ENCODE measurements at places on chromosomes 4 and X.
A peak's percentile ranks its signal among the peaks of the same experiment; 100 is the strongest.

GRCh38 chr4:122689972-122690371 is 42.5 kb upstream of the BBS12 start:
- DNase-seq = peak; percentile 88

- DNase-seq = no peak
Observed at GRCh38 chrX:128142745-128143144, 90.5 kb upstream of the ACTRT1 start.

DNA sequence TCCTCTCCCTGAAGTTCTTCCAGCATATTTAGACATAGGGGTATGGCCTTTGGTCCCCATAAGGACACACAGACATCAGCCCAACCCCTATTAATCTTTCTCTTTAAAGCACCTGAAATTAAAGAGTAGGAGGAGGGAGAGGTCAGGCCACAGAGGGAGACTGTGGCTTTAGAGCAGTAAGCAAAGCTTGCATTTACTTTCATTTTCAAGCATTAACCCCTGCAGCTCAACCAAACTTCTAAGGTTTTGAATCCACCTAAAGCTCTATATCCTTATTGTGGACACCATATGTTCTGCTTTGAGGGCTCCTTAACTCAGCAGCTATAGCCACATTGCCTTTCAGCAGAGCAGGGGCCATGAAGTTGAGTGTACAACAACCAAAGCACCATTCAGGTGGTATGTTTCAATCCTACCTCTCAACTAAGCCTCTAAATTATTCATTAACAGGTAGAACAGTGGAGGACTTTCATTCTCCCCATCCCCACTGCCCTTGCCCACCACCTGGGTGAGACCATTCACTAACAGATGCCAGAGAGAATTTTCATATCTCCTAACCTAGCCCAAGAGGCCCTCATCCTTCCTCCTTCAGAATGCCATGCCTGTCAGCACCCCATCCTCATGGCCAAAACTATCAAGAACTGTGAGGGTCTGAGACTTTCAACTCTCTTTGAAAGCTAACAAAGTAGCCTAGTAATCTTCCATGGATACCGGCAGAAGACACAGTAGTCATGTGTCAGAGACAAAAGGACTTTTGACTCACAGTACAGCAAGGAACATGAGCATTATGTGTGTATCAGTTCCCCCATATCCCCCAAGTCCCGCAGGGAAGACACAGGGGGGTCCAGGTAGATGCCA is 20.8 kb downstream of the LIN54 start:
- peak; percentile 9 for DNase-seq

GRCh38 chrX:47489507-47490275 is 6.7 kb upstream of the ZNF41 start:
- DNase-seq = no peak

DNA sequence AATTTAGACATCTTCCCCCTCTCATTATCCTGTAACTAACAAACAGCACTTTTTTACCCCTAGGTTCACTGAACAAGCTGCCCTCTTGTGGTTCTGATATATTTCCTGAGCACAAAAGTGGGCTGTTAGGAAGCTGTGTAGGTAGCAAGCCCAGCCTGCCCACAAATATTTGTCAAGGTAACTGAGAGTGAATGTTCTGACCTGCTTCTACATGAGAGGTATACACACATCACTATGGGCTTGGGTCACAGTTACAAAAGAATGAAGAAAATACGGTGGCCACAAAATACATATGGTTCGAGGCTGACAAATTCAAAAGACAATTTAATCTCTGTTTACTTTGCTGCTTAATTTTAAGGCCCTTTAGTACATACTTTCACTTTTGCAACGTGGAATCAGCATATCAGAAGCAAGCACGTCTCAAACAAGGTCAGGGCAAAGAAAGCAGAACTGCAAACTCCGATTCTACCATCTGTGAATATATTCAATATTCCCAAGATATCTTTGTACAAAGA is 78.7 kb downstream of the RBM47 start:
- DNase-seq = peak; percentile 43

DNA sequence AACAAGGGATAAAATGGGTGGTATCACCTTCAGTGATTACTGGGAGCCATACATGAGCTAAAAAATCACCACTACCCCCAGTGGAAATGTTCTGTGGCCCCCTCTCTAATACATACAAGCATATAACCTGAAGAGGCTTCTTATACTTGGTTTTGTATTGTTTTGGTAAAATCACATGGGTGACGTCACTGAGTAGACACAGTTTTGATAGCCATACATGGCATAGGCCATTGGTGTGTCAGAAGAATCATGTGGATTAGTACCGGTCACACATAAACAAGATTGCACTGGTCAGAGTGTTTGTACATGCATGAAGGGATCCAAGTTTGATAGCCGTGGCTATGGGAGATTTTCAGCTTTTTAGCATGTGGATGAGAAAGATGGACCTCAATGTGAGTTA is 131.9 kb upstream of the RADX start:
- DNase-seq = no peak

- DNase-seq = no peak
Observed at GRCh38 chr4:88098993-88099752, 59.3 kb downstream of the ABCG2 start.

DNA sequence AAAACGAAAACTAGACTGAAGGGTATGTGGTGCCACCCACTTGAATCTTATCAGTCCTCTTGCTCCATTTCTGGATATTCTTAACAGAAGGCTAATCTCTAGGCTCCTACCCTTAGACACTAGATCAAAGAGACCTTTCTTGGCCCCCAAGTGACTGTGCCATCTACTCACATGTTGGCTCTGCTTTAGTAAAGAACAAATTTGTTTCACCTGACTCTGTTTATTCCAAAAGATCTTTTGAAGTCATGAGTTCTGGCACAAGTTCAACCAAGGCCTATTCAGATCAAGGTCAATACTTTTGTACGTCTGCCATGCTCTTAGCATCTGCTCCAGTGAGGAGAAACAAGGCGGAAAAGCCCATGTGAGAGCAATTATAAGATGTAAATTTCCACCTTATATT is 37.3 kb downstream of the MAGEB17 start:
- no peak for DNase-seq

- peak; percentile 18 for DNase-seq
Observed at GRCh38 chrX:105191878-105192277, 28.6 kb downstream of the TEX13A start.

DNA sequence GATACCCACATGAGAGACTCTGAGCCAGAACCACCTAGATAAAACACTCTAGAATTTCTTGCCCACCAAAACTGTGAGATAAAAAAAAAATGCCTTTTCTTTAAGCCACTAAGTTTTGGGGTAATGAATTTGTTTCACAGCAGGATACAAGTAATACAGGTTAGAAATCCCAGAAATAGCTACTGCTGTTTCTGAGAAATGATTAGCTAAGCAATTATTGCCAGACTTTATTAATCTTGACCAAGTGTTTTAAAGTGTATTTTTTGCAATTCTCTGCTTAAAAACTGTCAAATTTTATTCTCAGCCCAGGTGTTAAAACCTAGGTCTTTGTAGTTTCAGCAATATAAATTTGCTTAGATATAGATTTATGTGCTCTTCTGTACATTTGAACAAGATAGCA is 58.6 kb upstream of the CAPN6 start:
- no peak for DNase-seq

DNA sequence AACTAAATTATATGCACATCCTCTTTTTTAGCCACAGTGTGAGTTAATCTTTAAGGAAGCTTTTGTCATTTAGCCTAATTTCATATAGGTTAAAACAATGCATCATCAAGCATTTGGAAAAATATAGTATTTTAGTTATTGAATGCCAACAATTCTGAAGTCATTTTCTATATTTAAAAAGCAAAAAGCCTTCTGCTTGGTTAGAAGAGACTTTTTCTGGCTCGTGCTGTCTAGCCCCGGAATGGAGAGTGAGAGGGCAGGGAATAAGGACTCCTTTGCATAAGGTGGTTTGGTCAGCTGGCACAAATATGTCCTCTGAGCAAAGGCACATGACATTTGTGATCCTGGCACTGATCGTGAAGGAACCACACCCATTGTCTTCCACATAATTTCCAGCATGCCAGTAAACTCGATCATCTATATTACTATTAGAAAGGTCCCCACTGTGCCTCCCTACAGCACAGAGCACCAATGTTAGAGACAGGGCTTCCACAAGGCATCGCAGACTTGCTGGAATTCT is 393.7 kb upstream of the INTU start:
- no peak for DNase-seq

DNA sequence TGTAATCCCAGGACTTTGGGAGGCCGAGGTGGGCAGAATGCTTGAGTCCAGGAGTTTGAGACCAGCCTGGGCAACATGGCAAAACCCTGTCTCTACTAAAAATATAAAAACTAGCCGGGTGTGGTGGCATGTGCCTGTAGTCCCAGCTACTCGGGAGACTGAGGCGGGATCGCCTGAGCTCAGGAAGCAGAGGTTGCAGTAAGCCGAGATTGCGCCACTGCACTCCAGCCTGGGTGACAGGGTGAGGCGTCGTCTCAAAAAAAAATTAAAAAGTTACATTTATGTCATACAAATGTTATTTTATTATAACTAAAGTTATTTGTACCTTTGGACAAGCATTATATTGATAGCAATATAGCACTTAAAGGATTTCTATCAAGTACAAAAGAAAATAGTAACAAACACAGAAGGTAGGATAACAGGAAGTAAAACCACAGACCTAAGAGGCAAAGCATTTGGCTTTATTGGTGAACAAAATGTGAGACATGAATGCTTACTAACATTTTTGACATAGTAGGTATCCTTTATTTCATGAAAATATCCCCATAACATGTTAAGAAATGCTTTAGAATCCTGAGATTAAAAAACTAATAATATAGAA is 51.5 kb downstream of the TMEM165 start:
- DNase-seq = no peak
